ENCODE measurements at places on chromosomes 1 and 21.

DNA sequence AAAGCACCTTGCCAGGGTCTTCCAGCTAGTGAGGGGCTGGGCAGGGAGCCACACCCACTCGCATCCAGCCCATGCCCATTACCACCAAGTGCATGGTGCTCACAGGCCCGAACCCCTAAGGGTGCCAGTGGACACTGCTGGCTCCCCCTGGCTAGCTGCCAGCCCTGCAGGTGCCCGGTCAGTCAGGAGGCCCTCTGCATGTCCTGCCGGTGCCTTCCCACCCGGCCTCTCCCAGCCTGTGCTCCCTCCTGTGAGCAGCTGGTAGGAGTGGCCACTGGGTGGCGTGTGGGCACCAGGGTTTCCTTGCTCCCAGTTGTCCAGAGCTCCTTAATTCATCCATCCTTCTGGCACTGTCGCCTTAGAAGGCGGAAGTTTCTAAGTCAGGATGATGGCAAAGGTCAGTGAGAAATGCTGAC, 33.4 kb downstream of the QSOX1 start:
- DNase-seq, result no peak

DNA sequence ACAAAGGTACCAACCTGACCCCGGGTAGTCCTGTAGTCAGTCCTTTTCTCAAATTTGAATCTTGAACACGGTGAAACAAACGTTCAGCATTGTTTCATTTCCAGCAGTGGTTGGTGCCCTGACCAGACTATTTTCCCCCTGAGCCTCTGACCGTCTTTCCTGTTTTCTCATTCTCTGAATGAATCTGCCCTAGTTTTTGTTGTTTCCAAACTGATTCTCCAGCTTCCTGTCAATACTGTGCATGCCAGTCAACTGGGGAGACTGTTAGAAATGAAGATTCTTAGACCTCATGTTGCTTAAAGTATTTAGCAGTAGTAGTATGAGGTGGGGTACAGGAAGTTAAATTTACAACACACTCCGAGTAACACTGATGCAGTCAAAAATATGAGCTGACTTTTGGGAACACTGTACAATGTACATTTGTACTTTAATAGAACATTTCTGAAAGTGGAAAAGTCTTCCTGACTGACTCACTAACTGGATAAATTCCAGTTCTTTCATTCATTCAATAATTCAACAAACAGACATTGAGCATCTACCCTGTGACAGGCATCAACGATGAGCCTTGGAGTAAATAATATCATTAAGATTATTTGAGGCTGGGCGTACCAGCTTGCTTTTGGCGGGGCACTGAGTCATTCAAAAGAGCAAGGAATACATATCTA, 26.0 kb upstream of the ZRANB2 start:
- DNase-seq, result no peak

DNA sequence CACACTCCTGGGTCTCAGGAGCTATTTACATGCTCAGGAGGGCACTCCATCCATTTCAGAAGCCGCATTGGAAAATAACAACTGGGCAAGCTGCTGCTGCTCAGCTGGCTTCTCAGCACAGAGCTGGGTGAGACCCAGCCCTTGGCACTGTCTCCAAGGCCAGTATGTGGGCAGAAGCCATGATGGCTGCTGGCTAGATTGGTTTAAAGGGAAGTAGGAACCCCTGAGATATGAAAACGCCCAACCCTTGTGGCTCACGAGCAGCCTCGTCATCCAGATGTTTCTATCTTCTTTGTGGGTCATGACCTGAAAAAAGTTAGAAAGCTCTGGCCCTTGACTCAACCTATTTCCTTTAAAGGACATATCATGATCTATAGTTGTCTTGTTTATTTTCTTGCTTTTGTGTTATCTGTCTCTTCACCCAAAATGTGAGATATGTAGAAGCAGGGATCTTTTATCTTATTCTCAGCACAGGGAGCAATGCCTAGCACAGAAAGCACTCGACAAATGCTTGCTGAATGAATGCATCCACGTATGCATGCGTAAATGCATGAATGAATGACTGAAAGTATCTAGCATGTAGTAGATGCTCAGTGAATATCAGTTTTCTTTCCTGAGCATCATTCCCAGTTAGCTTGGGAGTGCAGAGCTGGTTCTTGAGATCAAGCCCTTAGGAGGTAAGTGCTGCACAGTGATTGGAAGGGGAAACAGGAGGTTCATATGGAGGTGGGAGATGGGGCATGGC, 11.6 kb downstream of the MYBPH start:
- no peak for DNase-seq

- no peak for DNase-seq
Measured at GRCh38 chr1:169514566-169515270, 29.0 kb upstream of the SLC19A2 start.

GRCh38 chr21:46207920-46208591, 20.5 kb downstream of the LSS start:
- no peak for DNase-seq

DNA sequence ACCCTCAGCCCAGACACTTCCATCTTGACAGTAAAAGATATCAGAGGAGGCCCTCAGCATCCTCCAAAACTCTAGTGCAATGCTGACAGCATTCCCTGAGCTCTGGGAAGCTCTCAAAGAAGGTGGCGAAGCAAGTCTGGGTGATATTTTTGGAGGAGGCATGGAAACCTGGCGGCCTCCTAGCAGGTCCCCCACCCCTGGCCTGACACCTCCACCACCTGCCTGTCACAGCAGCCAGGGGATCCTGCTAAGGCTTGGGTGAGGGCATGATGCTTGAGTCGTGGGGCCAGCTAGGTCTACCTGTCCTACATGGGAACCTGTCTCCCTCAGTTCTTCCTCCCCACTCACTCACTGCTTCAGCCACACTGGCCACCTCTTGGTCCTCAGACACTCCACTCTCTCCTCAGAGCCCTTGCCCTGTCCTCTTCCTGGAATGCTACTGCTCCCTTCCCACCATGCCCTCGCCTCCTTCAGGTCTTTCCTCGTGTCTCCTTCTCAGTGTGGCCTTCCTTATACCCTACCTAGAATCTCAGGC, 8.5 kb downstream of the DHRS3 start:
- no peak for DNase-seq

- no peak for DNase-seq
Measured at GRCh38 chr1:4115191-4115900, 215.3 kb upstream of the C1orf174 start.

- no peak for DNase-seq
Measured at GRCh38 chr1:66682106-66682505, 70.2 kb upstream of the DYNLT5 start.

DNA sequence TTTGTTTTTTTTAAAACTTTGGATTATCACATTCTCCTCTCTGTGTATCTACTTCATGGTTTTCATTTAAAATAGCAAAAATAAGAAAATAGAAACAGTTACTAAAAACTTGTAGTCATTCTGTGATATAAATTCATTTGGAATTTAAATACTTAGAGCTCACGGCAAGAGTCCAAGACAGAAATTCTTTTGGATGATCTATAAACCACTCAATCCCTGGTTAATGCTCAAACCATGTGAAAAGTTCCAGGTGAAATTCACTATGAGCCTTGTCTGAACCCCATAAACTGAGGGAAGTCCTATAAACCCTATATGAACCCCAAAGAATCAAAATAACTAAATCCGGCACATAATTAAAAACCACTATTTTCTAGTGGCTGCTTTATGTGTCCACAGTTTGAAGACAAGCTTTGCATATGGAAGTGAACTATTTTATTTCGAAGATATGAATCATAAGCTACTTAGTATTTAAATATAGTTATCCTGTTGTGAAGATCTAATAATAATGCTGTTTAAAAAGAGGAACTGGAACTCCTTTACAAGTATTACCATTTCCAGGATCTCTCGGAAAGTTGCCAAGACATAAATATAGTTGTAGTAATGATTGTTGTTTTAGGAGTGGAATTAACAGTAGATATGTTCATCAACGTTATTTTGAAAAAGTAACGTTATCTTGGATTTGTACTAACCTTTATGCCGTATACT, 163.5 kb downstream of the NFIA start:
- no peak for DNase-seq

GRCh38 chr1:117176579-117176978, 34.1 kb downstream of the VTCN1 start:
- no peak for DNase-seq

GRCh38 chr1:181107711-181108110, 19.2 kb downstream of the IER5 start:
- DNase-seq, result no peak

DNA sequence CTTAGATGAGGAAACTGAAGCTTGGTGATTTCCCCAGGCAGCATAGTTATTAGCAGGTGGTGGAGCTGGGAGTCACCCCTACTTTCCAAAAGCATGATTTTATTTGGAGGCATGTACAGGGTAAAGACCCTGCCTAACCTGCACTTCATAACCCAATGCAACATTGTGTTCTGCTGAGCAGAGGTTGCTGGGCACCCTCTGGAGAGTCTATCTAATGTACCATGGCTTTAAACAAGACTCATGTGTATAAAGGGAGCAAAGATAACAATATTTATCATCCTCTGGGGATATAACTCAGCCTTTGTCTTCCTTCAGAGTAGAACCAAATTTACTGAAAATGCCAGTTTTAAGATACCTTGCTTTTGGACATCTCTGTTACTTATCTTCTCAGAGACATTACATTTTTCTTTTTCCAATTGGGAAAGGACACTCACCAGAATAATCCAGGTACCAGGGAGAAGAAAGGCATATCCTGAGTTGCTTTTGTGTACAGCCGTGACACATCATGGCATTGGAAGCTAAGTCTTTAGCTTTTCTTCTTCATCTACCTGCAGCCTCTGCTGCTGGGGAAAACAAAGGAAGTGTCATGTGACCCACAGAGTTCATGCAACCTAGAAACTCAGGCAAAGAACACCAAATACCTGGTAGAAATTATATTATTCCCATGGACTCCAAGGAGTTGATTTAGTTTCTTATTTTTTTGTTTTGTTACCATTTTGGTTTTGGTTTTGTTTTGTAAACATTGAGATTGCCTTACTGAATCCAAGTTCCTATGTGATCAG, 39.6 kb downstream of the ELAVL4 start:
- DNase-seq, result no peak
